H1 (cell line): ENCODE measurements at places on chromosomes 16 and 17. TPM values are rescaled to one million over a fixed set of nuclear protein-coding genes. Genes with fewer than 3 reads are reported as not detected.

The TPPP3 gene
- 0.61 and 1.0 TPM in 2 replicates for total RNA-seq

The SMTNL2 gene
- total RNA-seq, result 3.7 and 4.5 TPM in 2 replicates

The HS3ST3A1 gene
- total RNA-seq, result 5.4 and 6.6 TPM in 2 replicates

The CACNA1H gene
- total RNA-seq, result 27.2 and 28.7 TPM in 2 replicates

The USP43 gene
- total RNA-seq, result 6.9 and 7.2 TPM in 2 replicates

The CHRNE gene
- 0.15 and 0.40 TPM in 2 replicates for total RNA-seq

The MYL4 gene
- not detected in 2 replicates for total RNA-seq

The MAP2K6 gene
- 42.2 and 44.1 TPM in 2 replicates for total RNA-seq

The EFNB3 gene
- 15.0 and 16.0 TPM in 2 replicates for total RNA-seq

The TBC1D3B gene
- 3.9 and 6.2 TPM in 2 replicates for total RNA-seq

The HLF gene
- 0.38 and 0.60 TPM in 2 replicates for total RNA-seq

The EMP2 gene
- 21.8 and 22.6 TPM in 2 replicates for total RNA-seq

The SPAG9 gene
- total RNA-seq, result 46.0 and 63.8 TPM in 2 replicates

The ARL5C gene
- total RNA-seq, result not detected in 2 replicates

The SDR42E1 gene
- not detected in 2 replicates for total RNA-seq

The KRTAP9-4 gene
- total RNA-seq, result not detected in 2 replicates

The PRRT2 gene
- total RNA-seq, result 12.8 and 16.6 TPM in 2 replicates

The CTRB2 gene
- not detected in 2 replicates for total RNA-seq

The OR1A1 gene
- total RNA-seq, result not detected in 2 replicates

The NPIPA1 gene
- total RNA-seq, result 85.1 and 97.8 TPM in 2 replicates

The RTN4RL1 gene
- total RNA-seq, result 0.11 TPM in 1 of 2 replicates, not detected in the other

The SULT1A4 gene
- total RNA-seq, result 0.82 and 4.1 TPM in 2 replicates

The STH gene
- total RNA-seq, result not detected in 2 replicates

The SECTM1 gene
- 0.20 and 0.57 TPM in 2 replicates for total RNA-seq

The PABPN1L gene
- not detected in 2 replicates for total RNA-seq

The GPR139 gene
- 0.73 and 0.84 TPM in 2 replicates for total RNA-seq

The TBC1D28 gene
- total RNA-seq, result not detected in 2 replicates

The KATNIP gene
- total RNA-seq, result 17.0 and 20.0 TPM in 2 replicates
